A549 treated with dexamethasone at 1 μM for 4 hours (cell line): ENCODE measurements at places on chromosomes 13 and 19. TPM values are rescaled to one million over a fixed set of nuclear protein-coding genes. Genes with fewer than 3 reads are reported as not detected.

CALR3 gene
- total RNA-seq, result 0.12 TPM in 1 of 5 replicates, not detected in the others

C19orf18 gene
- total RNA-seq, result not detected in 5 replicates

LAIR1 gene
- total RNA-seq, result 0.04 to 0.21 TPM in 2 of 5 replicates, not detected in the others

RFX1 gene
- total RNA-seq, result 2.1 to 5.1 TPM (median 5.1 TPM) in 5 replicates

PSG1 gene
- 0.08 to 0.45 TPM (median 0.23 TPM) in 5 replicates for total RNA-seq

IZUMO2 gene
- total RNA-seq, result not detected in 5 replicates

EPSTI1 gene
- 0.30 to 0.96 TPM (median 0.51 TPM) in 5 replicates for total RNA-seq
